ENCODE measurements at places on chromosomes 7 and 10.

DNA sequence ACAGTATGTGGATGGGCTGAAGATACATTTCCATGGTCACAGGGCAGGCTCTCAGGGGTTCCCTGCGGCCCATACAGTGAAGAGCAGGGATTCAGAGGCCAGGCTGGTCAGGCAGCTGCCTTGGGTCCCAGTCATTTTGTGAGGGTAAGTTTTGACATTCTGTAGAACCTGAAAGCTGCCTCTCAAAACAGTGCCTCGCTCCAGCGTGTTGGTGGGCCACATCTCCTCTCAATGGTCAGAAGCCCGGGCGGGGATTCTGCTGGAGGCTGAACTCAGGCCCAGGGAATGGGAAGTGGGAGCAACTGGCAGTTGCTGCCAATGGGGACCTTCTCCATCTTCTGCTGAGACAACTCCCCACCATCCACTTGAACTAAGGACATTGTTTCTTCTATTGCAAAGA lies 190.0 kb downstream of the PTPN20 start:
- DNase-seq, result no peak

GRCh38 chr10:43679509-43679908 lies 30.8 kb upstream of the ZNF32 start:
- DNase-seq, result no peak

GRCh38 chr7:138980563-138981291 lies 462 bp downstream of the KIAA1549 start:
- no peak for DNase-seq

DNA sequence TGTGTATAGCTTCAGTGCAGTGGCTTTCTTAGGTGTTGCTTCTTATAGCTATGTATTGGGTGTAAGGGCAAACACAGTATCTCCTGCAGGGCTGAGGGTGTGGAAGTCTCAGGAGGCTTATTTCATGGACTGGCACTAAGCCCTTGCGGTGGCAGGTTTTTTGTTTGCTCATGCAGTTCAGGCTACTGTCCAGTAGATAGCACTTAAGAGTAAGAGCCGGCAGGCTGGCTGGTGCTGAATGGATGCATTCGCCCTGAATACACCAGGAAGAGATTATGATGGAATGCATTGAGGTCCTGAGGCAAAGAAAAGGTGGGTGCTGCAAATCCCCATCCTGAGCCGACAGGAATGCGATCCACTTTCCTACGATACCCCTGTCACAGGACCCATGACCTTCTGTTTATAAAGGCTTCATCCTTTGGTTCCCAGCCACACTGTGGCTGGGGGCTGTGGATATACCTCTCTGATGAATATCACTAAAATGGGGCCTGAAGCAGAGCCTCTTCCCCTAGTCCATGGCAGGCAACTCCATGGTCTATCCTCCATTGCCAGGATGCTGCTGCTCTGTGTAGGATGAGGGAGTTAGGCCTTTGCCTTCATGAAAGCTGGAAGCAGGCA lies 44.9 kb downstream of the ANXA8 start:
- no peak for DNase-seq

GRCh38 chr7:38316733-38317360 lies 43.4 kb upstream of the TARP start:
- no peak for DNase-seq

GRCh38 chr7:77498659-77499379 lies 38.3 kb upstream of the PTPN12 start:
- no peak for DNase-seq

DNA sequence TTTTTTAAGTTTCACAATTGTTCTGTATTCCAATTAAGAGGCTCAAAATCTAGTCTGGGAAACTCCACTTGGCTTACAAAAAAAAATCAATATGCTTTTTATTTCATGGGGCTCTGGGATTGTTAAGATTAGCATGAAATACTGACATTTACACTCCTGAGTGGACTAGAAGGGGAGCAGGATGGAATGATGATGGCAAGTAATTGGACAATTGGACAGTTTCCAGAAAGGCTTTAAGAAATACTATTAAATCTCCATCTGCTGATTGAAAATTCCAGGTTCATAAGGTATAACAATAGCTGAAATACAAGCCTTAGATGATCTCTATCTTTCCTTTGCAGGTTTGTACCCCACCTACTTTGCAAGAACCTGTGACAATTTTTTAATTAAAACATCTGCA lies 184.4 kb downstream of the LRRTM3 start:
- DNase-seq, result no peak

DNA sequence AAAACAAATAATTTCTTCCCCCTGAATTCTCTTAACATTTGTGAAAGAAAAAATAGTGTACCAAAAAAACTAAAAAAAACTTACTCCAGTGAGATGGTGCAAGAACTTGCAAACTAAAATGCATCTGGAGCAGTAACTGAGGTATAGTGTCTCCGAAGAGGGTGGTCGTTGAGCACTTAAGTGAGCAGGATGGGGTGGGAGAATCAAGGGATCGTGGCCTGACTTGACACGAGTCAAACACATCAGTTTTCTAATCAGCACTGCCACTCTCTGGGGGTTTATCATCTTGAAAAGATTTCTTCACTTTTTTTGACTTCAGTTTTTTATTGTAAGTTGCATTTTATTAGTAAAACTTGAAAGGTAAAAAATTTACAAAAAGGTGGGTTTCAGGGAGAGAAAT lies 2.5 kb downstream of the ZNF273 start:
- DNase-seq, result no peak

- DNase-seq, result no peak
Observed at GRCh38 chr10:131774681-131775085, 126.1 kb upstream of the PPP2R2D start.

GRCh38 chr10:95841661-95842498 lies 65.9 kb upstream of the CC2D2B start:
- no peak for DNase-seq

- DNase-seq, result no peak
Observed at GRCh38 chr7:31126976-31127375, 74.9 kb downstream of the ADCYAP1R1 start.

- no peak for DNase-seq
Observed at GRCh38 chr7:15463801-15464666, 97.8 kb downstream of the AGMO start.

- DNase-seq, result no peak
Observed at GRCh38 chr7:25965405-25966123, 186.4 kb upstream of the NFE2L3 start.

GRCh38 chr7:22900101-22900500 lies 77.5 kb upstream of the TOMM7 start:
- DNase-seq, result no peak

DNA sequence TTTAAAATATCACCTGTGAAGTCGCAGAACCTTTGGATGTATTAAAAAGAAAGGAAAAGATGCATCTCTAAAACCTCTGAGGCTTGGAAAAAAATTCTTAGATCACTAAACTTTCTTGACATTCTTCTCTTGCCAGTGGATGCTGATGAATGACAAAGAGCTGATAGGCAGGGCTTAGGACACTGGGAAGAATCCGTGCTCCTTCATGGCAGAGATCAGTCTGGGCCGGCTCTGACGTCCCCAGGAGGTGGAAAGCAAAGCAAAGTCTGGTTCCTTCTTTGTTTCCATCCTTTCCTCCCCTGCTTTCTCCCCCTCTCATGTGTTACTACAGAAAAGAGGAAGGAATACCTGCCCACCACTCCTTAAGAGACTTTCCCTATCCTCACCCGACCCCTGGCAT lies 161.9 kb downstream of the PRKCQ start:
- DNase-seq, result no peak

- no peak for DNase-seq
Observed at GRCh38 chr10:110491346-110491745, 6.4 kb upstream of the DUSP5 start.

GRCh38 chr10:74453169-74453568 lies 302.1 kb downstream of the ADK start:
- no peak for DNase-seq

GRCh38 chr7:131583430-131583829 lies 27.0 kb upstream of the PODXL start:
- no peak for DNase-seq

DNA sequence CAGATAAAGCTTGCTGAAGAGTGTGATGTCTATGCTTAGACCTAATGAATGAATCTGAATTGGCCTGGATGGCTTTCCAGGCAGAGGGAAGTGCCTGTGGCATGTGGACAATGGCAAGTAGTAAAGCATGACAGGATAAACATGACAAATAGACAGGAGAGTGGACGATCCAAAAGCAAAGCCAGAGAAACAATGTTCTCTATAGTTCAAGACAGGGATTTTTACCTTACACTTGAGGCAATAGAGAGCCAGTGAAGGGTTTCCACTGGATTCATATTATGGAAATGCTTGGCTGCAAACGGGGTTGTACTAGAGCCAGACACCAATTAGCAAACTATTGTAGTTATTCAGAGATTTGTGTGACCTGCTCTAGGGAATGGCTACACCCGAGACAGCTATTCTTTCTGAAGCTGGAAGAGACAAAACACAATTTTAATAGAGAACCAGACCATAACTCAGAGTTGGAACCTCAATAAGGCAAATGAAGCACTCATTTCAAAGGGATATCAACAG lies 2.3 kb downstream of the AGMO start:
- DNase-seq, result no peak

- no peak for DNase-seq
Observed at GRCh38 chr7:131329176-131329570, 1.5 kb downstream of the MKLN1 start.

GRCh38 chr10:116134322-116134721 lies 138.7 kb downstream of the GFRA1 start:
- DNase-seq, result no peak

DNA sequence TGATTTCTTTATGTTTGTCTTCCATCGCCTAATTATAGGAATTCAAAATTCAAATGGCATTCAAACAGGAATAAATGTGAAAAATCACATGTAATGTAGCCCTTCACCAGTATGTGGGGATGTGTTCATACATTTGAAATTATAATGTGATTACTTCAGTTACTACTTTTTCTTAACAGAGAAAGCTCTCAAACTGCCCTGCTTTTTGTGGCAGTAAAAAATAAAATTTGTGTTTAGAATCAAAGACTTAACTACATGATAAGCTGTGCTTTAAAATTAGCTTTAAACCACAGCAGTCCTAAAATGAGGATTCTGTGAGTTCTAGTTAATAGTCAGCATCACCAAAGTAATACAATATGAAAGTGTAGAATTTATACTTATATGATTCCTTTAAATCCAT lies 7.8 kb upstream of the HERC4 start:
- DNase-seq, result no peak

- DNase-seq, result peak; percentile 7
Observed at GRCh38 chr10:24383681-24384106, 174.8 kb downstream of the KIAA1217 start.

DNA sequence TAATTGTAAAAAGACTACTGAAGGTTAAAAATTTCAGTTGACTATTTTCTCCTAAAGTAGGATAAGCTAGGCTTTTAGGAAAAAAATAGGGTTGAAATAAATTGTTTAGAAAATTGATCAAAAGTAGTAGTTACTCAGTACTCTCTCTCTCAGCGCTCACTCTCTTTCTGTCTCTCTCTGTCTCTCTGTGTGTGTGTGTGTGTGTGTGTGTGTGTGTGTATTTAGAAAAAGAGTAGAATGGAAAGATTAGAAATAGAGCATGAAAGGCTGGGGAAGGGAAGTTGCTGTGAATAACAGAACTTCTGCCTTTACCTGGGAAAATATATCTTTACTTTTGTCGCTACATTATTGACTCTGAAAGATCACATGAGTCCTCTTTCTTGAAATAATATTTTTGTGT lies 20.6 kb downstream of the ADK start:
- no peak for DNase-seq

DNA sequence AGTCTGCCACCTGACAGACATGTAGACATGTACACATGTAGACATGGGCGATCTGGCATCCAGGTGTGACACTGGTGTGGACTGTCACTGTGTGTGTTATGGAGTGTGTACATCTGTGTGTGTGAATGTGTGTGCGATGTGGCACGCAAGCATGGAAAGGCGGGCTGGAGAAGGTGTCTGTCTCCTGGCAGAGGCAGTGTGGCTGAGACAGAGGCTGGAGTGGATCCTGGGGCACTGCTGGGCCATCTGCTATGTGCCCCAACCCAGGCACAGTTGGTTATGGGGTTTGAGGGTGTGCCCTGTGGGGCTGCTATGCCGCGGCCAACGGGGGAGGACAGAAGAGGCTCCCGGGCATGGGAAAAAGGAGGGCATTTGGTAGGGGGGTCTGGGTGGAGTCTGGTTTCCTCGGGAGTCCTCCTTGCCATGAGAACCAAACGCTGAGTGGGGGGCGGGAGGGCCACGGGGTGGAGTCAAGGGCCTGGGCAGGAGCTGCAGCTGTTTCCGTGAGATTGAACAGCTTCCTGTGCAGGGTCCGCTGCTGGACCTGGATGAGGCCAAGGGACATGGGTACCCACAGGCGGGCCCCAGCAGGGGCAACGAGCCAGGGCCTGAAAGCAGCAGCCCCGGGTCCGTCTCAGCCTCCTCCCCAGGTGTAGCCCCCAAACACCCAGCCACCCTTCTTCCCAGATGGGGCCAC lies 1.3 kb downstream of the ELN start:
- DNase-seq, result no peak

GRCh38 chr10:79316671-79317431 lies 30.4 kb upstream of the PPIF start:
- DNase-seq, result no peak

DNA sequence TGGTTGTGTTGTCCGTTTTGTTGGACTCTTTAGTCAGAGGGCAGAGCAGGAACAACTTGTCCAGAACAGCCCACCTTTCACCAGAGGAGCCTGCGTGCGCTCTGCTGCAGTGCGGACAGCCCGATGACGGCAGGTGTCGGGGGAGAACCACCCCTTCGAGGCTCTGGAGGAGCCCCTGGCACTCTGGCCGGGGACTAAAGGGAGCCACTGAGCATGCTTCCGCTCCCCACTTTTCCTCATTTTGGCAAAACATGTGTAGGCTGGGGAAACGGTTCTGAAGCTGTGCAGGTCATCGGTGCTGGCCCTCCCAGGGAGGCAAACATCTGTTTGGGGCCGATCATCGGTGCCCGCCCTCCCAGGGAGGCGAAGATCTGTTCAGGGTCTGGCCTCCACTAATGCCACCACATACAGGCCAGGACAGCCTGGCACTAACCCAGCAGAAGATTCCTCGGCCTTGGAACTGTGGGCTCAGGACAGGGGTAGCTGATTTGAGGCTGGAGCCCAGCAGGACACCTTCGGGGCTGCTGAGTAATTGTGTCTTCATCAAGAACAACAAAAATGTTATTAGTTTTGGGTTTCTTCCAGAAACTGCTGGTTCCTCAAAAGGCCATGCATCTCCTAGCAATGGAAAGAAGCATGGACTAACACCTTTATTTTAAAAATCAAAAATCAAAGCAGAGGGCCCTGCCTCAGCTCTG lies 124.4 kb upstream of the TCERG1L start:
- no peak for DNase-seq

- no peak for DNase-seq
Observed at GRCh38 chr7:18387191-18387735, 108.3 kb upstream of the HDAC9 start.

GRCh38 chr7:103811997-103812396 lies 177.5 kb downstream of the RELN start:
- no peak for DNase-seq

DNA sequence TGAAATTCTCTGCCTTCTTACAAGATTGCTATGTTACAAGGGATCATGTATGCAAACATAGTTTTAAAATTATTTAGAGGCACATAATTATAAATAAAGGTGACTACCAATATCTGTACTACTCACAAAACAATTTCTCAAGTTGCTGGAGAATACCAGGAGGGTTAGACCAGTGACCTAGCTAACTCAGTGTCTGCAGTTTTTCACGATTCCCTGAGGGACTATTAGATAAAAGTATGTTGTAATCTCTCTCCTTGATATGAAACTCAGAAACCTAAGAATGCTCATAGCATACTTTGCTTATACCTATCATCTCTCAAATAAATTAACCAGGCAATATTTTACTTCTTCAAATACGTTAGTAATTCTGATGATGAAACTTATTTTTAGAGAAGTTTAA lies 534.0 kb upstream of the ANKRD30A start:
- no peak for DNase-seq
